Central memory CD8-positive, alpha-beta T cell (primary cell): ENCODE measurements at places on chromosomes 16 and 17.

GRCh38 chr17:37107406-37108083, 158.8 kb downstream of the AATF start:
- no peak for DNase-seq

DNA sequence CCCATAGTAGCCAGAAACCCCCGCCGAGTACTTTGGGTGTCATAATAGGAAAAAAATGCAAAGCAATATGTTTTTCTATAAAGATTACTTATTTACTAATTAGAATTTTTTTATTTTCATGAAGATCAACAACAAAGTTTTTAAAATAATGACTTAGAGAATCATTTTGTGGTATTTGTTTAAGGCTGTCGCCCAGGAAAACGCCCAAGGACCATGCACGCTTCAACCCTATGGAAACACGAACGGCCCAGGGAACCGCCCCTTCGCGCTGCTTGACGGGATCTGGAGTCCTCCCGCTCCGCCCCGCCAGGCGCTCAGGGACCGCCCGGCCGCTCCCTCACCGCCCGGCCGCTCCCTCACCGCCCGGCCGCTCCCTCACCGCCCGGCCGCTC, 408 bp upstream of the KPNA2 start:
- no peak for DNase-seq

DNA sequence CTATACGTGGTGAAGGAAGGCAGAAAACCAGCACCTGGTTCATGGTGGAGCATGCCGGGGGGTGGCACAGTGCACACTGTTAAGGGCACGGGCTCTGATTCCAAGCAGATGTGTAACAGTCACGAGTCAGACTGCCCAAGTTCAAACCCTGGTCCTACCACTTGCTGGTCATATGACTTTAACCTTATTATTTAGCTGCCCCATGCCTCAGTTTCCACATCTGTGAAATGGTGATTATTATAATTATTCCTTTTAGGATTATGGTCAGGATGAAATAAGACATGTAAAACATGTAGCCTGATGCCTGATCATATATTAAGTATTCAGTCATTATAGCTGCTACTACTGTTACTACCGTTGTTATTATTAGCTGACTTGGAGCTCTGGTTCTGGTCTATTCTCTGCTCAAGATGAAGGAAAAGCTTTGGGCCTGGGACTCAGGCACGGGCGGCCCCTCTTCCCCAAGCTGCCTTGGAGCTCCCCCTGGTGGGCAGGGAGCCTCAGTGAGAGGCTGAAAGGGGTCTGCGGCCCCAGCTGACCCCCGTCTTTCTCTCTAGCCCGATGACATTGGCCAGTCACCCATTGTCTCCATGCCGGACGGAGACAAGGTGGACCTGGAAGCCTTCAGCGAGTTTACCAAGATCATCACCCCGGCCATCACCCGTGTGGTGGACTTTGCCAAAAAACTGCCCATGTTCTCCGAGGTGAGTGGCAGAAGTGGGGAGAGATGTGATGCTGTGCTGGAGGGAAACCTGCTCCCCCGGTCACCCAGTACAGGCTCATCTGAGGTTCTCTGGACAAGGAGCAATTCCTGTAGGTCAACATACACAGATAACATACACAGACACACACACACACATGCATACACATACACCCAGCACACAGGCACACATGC, 14.0 kb downstream of the NR1D1 start:
- no peak for DNase-seq

GRCh38 chr16:48609652-48610029, 339 bp downstream of the N4BP1 start:
- DNase-seq = no peak

GRCh38 chr16:86757704-86758040, 179.3 kb downstream of the FOXL1 start:
- no peak for DNase-seq

GRCh38 chr16:22194707-22195444, 11.2 kb upstream of the EEF2K start:
- DNase-seq = no peak

DNA sequence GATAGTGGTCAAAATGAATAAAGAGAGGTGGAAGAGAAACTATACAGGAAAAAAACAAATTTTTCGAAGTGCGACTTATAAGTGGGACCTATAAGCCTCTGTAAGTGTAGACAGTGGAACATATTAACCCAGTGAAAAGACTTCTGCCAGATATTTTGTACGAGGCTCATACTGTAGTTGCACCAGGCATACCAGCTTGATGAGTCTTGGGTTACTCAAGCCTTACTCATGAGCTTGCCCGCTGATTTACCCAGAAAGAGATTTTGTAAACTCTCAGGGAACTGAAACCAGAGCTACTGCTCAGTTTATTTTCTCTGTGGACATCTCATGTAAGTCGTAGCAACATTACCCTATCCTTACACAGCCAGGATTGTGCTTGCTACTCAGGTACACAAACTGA, 708.0 kb upstream of the SOX9 start:
- no peak for DNase-seq

GRCh38 chr16:68792465-68793324, 50.6 kb upstream of the TANGO6 start:
- DNase-seq = no peak

DNA sequence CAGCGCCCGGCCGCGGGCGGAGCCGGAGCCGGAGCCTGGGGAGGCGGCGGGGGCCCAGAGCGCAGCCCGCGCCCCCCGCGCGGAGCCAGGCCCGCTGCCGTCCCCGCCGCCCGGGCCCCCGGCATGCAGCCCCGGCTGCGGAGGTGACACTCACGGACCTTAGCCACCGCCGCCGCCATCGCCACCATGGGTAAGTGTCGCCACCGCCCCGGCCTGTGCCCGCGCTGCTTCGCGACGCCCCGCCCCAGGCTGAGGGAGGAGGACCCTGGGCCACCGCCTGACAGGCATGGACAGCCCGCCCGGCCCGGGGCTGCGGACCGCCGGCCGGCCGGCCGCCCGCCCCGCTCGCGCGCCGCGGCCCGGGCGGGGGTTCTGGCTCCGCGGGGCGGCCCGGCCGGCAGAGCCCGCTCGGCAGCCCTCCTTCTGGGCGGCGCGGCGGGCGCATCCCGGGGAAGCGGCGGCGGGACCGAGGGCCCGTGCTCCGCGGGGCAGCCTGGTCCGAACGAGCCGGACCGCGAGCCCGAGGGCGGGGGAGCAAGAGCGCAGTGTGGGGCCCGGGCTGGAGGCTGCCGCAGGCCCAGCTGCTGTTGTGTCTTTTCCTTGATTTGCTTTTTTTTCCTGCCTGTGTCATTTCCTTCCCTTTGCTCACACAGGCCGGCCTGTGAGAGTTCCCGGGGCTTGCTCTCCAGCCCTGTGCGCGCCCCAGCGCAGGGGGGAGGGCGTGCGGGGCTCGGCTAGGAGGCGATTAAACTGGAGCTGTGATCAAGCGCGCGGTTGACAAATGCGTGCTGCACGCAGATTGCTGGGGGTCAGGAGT, 565 bp downstream of the MAP3K3 start:
- DNase-seq = peak; percentile 33

- DNase-seq = no peak
Measured at GRCh38 chr17:83196024-83196365, 116.6 kb downstream of the METRNL start.

DNA sequence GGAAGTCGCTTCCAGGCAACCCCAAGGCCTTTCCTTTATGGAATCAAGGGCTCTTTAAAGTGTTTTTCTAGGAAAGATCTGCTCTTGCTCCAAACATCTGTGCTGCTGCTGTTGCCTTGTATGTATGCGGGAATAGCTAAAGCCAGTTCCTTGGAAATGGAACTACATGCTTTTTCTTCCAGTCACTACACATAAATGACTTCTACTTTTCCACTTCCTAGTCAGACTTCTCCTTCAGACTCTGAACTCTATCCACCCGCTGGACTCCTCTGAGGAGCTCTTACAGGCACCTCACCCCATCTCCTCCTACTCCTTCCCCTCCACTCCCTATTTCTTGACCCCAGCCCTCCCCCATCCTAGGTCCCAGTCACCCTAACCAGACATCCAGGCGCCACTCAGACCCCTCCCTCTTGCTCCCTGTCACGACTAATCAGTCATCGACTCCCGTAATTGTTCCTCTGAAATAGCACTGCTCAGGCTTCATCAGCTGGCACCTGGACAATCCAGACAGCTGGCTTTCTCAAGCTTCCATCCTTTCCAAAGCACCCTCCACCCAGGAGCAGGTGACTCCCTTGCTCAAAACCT, 15.0 kb upstream of the PEMT start:
- DNase-seq = no peak

- no peak for DNase-seq
Measured at GRCh38 chr16:69508033-69508755, 57.6 kb upstream of the NFAT5 start.

DNA sequence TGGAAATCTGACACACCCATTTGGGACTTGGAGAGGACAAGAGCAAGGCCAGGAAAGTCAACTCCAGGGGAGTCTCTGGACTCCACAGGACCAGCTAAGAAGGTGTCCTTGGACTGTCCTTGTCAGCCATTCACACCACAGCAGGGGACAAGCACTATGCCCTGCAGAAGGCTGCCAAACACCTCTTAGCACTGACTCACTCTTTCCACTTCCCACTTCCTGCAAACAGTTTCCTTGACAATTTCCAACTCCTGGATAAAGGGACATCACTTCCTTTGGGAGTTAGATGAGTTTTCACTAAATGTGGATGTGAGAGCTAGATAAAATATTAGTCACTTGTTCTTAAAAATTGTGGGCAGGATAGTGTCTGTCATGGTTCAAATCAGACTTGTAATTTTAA, 37.8 kb upstream of the BCAR1 start:
- no peak for DNase-seq
